ENCODE measurements at places on chromosomes 6 and 20.

DNA sequence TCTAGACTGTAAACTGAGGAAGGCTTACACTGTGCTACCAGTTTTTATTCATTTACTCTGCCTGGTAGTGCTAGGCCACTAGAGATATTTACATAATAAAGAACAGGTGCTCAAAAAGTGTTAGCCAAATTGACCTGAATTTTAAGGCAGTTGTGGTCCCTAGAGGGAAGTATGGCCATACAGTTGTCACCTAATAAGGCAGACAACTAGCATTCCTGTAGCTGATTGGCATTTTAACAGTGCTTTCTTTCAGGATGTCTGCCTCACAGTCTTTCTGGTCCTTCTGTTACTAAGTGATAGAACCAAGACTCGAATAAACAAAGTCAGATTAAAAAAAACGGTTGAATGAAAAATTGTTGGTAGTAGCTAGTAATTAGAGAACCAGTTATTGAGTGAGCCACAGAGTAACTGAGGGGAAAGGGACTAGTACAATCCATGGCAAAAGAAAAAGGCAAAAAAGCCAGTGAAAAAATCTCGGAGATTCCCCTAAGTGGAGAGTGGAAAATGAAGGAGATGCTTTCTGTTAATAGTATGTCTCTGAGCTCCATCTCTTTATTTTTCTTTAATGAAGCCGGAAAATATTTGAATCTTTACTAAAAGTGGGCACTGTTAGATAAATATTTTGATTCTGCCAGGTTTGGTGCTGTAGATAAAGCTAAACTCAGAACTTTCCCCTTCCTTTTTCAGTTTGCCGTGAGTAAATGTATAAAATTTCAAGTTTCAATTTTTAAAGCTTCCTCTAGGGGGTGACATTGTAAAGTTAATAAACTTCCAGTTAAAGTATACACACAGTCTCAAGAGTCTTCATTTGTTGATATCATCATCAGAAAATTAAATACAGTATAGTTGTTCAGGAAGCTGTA is 9.1 kb downstream of the VTA1 start:
- no peak for DNase-seq

DNA sequence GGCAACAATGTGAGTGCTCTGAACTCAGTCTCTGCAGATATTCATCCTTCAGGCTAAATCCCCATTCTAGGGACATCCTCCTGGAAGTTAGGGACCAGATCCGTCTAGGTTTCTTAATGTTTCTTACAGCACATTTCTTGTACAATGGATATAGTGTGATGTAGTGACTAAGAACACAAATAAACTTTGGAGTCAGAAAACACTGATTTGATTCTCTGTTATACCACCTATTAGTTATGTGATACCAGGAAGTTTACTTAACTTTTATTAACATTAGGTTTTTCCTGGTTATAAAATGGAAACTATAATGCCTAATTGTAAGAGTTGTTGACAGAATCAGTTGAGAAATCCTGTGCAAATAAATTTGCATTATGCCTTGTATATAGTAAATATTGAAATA is 57.6 kb upstream of the KCNQ5 start:
- DNase-seq, result no peak

DNA sequence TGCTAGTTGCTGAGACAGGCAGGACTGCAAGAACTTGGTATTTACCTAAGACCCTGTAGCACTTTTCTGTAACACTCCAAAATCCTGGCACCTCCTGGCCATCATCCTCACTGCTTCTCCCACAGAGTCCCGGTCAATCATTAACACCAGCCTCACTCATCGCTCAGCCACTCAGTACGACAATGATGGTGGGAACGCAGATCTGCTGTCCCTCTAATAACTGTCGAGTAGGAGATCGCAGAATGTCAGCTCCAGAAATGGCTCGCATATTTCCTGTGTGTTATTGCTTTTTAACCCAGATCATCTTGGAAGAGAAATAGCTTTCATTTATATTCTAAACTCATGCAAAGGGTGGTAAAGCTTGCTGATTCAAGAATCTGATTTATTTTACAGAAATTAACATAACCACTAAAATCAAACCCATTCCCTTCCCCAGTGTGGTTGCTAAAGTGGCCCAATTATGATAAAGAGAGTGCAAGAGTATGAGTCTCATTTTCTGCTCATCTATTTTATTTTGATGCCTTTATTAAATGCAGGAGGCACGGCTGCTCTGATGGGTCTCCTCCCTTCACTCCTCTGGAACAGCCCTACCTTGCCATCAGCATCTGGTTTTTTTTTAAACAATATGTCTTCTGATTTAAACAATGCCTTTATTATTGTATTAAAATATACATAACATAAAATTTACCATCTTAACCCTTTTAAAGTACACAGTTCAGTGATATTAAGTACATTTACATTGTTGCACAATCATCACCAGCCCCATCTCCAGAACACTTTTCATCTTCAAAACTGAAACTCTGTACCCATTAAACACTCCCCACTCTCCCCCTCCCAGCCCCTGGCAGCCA is 28.3 kb upstream of the GGTLC1 start:
- no peak for DNase-seq

GRCh38 chr6:45812922-45813321 is 202.7 kb downstream of the CLIC5 start:
- DNase-seq, result no peak

DNA sequence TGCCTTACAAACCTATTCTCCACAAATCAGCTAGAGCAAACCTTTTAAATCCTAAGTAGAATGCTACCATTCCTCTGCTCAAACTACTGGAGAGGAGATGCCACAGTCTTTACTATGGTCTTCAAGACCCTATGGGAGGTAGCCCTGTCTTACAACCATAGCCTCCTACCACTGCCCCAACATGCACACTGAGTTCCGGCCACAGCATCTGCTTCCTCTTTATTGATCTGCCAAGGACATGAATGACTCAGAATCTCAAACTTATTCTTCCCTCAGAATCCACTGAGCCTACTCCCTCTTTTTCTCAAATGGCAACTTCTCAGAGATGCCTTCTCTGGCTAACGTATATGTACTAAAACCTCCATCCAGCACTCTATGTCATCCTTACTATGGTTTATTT is 12.2 kb upstream of the ANKEF1 start:
- DNase-seq, result no peak

DNA sequence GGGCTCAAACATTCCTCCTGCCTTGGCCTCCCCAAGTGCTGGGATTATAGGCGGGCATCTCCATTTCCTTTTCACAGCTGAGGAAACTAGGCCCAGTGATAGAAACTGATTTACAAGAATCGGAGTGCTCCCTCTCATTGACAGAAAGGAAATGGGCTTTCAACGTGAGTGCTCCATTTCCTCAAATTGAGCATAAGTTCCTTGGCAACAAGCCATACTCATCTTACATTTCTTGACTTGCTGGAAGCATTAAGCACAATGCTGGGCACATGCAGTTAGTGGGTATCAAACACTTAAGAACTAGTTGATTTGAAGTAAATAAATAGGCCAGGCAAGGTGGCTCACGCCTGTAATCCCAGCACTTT is 54.7 kb downstream of the FGD2 start:
- no peak for DNase-seq

- no peak for DNase-seq
These were observed 162.1 kb upstream of the OGFRL1 start for GRCh38 chr6:71126506-71126905.

- no peak for DNase-seq
These were observed 13.3 kb downstream of the NFATC2 start for GRCh38 chr20:51529081-51529681.

GRCh38 chr6:4802312-4802935 is 26.2 kb downstream of the CDYL start:
- no peak for DNase-seq

DNA sequence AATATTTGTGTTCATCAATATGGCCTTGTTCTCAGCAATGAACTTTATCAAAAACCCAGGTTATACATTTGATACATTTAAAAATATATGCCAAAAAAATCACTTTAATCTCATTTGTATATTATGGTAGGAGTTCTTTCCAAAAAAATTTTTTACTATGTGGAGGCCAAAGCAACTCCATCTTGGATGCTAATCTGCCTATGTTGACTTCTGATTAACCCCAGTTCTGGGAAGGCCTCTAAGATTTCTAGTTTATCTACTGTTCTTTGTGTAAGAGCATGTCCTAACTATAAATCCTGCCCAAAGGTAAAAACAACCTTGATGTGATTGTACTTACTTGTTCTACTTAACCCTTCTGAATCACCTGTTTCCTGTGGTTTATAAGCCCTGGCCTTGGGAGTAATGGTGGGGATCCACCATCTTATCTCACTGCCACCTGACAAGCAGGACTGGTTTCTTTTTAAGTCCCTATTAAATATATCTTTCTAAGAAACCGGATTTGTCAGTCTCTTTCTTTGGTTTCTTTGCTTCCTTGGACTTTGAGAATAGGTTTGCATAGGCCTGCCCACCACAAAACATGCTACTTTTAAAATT is 46.7 kb downstream of the RNGTT start:
- no peak for DNase-seq

DNA sequence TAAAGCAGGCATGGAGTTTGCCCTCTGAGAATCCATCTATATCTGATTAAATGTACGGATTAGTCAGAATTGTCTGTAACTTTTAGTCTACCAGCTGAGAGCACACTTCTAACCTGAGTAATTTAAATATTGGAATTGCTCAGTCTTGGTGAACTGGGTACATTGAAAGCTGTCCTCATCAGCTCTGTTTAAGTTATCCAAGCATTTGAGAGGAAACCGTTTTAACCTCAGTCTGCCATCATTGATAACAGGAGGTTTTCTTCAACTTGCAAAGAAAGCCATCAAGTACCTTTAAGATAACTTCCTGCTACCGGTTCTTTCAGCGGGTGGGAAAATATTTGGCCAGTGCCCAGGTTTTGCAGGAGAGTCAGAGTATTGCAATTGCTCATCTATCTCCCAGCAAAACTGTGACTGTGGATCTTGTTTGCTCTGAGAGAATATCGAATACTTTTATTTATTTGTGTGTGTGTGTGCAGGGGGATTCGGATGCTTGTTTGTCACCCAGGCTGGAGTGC is 31.1 kb upstream of the F13A1 start:
- DNase-seq, result no peak

DNA sequence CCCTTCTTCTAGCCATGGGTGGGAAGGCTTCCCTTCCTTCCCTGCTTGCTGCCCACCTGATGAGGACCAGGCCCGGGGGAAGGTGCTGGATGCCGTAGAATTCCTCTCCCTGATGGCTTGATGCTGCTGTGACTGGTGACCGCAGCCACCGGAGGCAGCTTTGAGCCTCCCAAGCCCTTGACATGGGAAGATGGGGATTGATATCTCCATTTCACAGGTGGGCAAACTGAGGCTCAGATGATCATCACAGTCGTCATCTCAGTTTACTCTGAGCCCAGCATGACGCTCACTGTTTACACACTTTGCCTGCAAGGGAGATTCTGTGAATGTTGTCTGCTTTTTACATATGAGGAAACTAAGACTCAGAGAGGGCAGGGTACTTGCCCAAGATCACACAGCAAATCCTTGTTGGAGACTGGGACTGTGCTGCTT is 43.9 kb downstream of the SRC start:
- DNase-seq, result no peak

DNA sequence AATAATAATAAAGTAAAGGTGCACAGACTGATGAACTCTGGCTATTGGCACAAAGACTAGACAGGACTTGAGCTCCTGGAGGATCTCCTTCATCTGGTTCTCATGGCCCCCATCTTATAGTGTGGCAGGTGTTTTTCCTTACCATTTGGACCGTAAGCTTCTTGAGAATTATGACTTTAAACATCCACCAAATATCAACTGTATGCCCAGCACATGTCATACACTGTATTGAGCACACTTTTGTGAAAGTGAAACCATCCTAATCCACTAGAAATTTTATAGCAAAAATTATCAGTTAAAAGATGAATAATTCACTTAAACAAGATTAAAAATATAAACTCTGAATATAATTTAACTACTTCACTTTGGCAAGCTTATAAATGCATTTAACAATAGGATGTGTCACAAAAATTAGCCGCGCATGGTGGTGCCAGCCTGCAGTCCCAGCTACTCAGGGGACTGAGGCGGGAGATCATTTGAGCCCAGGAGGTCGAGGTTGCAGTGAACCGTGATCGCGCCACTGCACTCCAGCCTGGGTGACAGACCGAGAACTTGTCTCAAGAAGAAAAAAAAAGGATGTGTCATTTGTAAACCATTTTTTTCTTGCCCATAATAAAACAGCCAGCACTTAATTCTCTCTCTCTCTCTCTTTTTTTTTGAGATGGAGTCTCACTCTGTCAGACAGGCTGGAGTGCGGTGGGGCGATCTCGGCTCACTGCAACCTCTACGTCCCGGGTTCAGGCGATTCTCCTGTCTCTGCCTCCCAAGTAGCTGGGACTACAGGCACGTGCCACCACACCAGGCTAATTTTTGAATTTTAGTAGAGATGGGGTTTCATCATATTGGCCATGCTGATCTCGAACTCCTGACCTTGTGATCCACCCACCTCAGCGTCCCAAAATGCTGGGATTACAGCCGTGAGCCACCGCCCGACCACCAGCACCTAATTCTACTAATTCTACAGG is 9.1 kb downstream of the HIVEP2 start:
- DNase-seq, result no peak

DNA sequence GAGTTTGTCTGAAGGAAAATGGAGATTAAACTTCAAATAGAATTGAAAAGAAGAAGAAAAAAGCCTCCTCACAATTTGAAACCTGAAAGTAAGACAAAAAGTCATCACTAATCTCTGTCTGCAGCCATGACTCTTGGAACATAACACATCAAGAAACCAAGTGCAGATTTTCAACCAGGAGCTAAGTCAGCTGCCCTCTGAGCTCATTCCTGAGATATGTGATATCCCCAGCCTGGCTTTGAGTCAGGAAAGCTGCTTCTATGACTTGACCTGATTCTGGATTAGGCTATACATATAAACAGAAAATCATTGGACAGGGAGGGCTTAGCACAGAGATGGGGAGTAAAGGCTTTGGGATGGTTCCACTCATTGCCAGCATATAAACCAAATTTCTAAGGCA is 891.4 kb downstream of the TFAP2A start:
- no peak for DNase-seq

DNA sequence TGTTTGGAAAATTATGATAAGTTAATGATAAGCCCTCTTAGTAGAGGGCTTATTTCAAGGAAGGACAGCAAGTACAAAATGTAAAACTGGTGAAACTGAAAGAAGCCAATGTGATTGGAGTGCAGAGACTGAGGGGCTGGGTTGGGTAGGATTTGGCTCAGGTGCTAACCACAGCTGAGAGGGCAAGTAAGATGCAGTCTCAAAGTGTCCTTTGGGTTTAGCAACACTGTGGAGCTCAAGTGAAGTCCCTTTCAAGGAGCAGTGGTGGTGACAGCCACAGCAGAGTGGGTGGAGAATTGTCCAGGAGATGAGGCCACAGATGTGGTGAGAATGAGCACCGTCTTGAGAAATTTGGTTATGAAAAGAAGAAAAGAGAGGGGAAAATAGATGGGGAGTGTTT is 181.4 kb downstream of the AKAP7 start:
- DNase-seq, result no peak
